IPS DF 6.9 (cell line): ENCODE measurements at places on chromosomes 3 and 15.

- DNase-seq, result no peak
Observed at GRCh38 chr3:182725372-182726251, 67.7 kb upstream of the ATP11B start.

- DNase-seq, result no peak
Observed at GRCh38 chr3:113514265-113514769, 639 bp downstream of the SPICE1 start.

DNA sequence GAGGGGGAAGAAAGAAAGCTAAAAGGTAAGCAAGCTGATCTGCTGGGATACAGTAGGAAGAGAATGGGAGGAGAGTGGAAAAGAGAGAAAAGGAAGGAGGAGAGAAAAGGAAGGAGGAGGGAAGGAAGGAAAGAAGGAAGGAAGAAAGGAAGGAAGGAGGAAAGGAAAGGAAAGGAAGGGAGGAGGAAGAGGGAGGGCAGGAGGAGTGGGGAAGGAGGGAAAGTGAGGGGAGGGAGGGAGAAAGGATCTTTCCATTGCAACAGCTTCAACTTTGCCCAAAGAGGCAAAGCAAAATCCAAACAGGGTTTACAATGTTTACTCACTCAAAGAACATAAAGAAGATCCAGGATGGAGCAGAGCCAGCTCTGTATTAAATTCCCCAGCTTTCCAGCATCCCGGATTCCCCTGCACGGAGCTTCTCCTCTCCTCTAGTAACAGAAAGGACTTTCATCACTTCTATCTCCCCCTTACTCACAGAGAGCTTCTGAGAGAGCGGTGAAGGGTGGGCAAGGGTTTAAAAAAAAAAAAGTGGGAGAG lies 494.2 kb upstream of the PROK2 start:
- DNase-seq, result no peak

- DNase-seq, result no peak
Observed at GRCh38 chr3:134378384-134378783, 4.1 kb upstream of the AMOTL2 start.

DNA sequence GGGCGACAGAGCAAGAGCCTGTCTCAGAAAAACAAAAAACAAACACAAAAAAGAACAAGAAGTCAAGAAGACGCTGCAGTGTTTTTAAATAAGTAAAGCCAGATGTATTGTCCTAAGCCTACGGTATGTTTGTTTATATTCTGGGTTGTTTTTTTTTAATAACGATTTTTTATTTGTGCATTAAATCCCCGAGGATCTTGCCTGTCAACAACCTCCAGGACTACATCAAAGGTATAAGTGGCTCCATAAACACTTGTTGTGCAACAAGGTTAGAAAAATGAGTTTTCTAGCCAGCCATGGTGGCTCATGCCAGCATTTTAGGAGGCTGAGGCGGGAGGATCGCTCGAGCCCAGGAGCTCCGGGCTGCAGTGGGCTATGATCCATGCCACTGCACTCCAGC lies 26.1 kb downstream of the ITGB5 start:
- no peak for DNase-seq

DNA sequence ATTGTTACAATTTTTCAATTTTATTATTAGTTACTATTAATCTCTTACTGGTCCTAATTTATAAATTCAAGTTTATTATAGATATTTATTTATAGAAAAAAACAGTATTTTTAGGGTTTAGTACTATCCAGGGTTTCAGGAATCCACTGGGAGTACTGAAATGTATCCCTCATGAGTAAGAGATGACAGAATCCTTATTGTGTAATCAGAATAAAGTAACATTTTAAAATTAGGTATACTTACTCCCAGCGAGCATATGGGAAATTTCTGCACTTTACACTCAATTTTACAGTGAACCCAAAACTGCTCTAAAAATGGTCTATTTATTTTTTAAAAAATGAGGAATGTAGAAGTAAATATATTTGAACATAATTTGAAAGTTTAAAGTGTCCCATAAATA lies 202.7 kb downstream of the CGGBP1 start:
- no peak for DNase-seq

DNA sequence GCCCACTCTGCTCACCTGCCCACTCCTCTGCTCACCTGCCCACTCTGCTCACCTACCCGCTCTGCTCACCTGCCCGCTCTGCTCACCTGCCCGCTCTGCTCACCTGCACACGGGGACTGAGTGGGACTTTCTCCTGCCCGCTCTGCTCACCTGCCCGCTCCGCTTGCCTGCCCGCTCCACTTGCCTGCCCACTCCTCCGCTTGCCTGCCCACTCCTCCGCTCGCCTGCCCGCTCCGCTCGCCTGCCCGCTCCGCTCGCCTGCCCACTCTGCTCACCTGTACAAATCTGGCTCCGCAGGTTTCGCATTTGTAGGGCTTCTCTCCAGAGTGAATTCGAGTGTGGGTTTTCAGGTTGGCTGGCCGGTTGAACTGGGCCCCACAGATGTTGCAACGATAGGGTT lies 20.0 kb downstream of the BCL6 start:
- DNase-seq, result no peak

DNA sequence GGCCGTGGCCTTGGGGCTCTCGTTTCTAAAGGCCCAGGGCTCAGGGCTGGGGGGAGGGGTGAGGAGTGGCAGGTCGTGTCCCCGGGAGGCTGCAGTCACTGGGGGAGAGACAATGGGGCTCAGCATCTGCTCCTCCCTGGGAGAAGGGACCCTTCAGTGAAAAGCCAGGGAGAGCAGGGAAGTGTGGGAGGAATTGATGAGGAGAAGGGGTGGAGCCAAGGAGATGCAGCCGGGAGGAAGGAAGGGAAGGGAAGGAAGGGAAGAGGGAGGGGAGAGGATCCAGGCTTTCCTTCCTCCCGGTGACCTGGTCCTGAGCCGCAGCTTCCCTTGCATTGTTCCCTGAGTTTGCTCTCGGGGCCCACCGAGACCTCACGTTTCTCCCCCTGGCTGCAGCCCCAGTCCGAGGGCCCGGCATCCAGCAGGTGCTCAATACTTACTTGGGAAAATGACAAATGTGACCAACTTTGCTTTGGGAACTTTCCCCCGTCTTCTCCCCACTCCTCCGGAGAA lies 1.4 kb upstream of the ZNF710 start:
- no peak for DNase-seq

DNA sequence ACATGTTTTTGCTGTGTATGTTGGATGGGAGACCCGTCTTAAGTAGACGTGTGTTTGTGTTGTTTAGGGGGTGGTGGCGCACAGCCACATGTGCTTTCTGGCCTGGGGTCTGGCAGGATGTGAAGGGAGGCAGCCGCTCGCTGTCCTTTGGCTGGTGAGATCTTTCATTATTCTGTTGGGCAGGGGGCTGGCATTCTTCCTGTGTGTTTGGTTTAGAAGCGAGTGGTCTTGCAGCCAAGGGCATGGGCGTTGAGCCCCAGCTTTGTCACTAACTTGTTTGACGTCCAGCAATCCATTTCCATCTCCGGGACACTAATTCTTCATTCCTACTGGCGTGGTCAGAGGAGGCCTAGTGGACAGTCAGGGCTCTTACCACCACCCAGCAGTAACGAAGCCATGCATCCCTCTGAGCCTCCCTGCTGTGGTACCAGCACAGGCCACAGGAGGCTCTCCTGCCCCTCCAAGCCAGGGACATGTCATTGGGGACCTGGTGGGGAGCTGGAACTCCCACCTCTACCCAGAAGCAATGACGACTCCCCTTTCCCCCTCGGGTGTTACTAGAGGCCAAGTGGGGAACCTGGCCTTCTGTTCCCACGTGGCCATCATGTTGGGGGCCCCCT lies 10.7 kb downstream of the THSD4 start:
- no peak for DNase-seq

DNA sequence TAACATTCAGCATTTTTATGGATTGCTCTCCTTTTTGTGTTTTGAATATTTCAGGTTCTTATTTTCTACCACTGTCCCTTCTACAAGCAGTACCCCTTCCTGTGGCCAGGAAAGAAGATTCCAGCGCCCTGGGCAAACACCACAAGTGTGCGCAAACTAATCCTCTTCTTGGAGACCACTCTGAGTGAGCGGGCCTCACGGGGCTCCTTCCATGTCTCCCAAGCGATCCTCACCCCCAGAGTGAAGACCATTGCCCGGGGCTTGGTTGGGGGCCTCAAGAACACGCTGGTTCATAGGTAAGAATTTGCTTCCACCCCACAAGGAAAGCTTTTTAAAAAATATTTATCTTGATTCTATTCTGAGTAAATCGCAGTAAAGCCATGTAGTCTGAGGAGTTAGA lies 118.7 kb upstream of the ZBED2 start:
- DNase-seq, result no peak

DNA sequence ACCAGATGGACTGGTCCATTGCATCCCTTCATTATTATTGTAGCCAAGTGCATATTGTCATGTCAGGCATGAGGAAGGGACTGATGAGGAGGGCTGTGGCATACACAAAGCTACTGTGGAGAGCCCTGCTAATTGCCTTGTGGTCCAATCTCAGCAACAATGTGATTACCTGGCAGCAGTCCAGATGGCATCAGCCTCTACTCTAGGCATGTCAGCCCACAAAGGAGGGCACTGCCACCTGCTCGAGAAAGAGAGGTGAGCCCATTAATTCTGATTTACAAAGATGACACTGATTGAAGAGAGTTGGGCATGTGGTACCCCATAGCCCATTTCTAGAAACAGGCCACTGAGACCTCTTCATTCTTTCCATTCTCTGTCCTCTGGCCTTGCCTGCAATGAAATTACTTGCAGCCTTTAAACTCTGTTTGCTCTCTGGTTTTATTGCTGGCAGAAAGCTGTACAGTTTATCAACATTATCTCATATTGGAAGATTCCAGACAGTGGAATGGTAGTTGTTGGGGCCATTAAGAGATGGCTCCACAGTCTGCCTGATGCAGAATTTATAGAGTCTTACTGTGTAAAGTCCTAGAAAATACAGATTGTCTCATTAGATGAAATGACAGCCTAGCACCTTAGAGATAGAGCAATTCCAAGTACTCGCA lies 307.7 kb downstream of the ARPP21 start:
- no peak for DNase-seq

DNA sequence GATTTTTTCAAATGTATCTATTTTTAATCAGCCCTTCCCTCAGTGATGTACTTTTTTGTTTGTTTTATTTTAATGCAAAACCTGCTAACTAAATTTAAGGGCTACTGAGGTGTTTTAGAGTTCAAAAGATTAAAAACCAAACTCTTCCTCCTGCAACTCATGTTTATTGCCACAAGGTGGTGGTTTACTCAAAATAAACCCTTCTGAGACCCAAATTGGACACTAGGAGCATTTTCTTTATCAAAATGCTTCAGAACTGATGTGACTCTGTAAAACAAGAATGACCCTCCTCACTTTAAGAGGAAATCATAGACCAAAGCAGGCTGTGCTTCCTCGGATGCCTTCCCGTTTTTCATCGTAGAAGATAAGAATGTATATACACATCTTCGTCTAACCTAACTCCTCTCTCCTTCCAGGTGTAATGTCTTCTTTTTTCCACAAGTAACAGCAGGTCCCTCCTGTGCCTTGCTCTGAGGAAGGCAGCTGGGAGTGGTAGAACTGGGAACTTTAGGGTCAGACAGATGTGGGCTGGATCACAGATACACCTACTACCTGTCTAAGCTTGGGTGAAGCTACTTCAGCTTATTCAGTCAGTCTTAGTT lies 2.9 kb upstream of the NME9 start:
- DNase-seq, result no peak

- DNase-seq, result no peak
Observed at GRCh38 chr15:52445553-52445952, 83.1 kb downstream of the MYO5A start.

DNA sequence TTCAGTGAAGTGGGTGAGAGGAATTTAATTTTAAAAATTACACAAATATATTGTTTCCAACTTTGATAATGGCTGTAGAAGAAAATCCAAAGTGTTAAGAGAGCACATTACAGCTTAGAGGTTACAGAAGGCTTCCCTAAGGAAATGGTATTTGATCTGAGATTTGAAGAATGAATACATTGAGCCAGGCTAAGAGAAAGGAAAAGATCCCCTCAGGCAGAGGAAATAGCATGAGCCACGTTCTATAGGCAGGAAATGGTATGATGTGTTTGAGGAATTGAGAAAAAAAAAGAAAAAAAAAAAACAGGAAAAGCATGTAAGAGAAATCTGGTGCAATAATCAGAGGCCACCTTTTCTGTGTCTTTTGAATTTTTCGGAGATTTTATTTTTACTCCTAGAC lies 48.6 kb downstream of the UNC13C start:
- DNase-seq, result no peak

DNA sequence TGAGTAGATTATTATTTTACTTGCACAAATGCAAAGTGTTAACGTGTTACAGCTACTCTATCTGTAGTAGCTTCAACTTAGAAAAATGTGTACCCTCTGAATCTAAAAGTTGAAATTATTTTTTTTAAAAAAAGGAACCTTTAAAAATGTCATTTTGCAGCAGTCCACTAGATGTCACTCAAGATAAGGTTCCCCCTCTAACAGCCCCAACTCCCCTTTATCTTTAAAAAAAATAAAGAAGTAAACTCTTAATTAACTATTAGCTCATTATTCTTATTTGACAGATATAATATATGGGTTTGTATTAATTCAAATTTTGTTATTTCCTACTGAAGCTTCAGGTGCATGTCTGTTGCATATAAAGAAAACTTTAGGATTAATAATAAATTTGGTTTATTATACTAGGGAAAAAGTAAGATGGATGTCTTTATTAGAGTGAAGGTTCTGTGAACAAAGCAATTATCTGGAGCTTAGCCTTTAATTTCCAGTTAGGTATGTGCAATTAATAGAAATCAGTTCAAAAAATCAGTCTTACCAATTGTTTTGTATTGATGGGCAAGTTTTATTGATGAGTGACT lies 288.5 kb downstream of the VGLL3 start:
- DNase-seq, result no peak

- DNase-seq, result no peak
Observed at GRCh38 chr3:175398676-175399075, 539.5 kb downstream of the NAALADL2 start.

GRCh38 chr3:163490119-163490518 lies 1588.2 kb downstream of the SI start:
- peak; percentile 43 for DNase-seq

GRCh38 chr15:89419370-89419984 lies 76.9 kb downstream of the RHCG start:
- no peak for DNase-seq

DNA sequence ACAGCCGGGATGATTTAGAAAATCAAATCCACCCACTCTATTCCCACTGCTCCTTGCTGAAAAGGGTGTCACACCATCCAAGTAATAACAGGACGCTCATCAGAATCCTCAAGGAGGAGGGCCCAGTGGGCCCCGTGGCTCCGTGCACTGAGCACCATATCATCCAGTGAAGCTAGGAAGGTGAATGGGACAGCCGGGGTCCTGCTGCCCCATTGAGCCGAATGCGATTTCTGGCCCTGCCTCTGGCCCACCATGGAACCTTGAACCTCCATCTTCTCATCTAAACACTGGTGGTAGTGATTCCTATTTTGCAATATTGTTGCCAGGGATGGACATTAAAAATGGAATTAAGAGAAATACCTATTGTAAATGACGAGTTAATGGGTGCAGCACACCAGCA lies 99.1 kb upstream of the SLC6A11 start:
- no peak for DNase-seq

DNA sequence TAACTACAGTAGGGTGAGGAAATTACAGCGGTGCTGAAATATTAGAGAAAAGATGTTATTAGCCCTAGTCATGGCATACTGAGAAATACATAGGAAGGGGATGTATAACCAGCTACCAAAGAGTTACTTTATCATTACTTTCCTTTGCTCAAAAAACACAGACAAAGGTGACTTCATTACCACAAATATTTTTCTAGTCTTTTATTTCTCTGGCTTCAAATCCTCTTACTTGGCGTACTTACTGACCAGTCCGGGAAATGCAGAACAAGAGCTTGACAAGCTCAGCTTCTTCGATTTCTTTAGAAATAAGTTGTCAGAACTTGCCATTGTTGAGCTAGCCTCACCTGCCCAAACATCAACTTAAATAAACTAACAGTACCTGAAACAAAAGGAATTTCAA lies 142.1 kb upstream of the TMCO5A start:
- DNase-seq, result no peak

GRCh38 chr3:11386465-11387113 lies 114.4 kb downstream of the ATG7 start:
- DNase-seq, result no peak
